Stimulated activated CD4-positive, alpha-beta T cell treated with anti-CD3 and anti-CD28 coated beads, Interleukin-15, amount 100 ng/mL, for 1 hour (primary cell): ENCODE measurements at places on chromosomes 12 and 14.

DNA sequence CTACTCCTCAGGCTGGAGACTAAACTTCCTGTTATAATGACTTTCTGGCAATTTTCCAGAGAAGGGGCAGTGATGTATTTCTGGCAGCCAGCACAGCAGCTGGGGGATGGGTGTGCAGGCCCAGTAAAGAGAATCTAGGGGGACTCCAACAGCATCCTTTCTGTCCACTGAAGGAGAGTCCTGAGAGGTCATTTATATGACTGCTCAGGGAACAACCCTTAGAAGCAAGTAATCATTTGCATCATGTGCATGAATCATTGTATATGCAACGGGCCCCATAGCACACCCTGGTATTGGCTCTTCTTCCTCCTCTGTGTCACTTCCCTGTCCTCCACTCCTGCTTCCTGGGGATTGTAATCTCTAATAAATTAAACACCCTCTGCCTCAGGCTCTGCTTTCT, 493.8 kb downstream of the RPS29 start:
- DNase-seq = no peak

DNA sequence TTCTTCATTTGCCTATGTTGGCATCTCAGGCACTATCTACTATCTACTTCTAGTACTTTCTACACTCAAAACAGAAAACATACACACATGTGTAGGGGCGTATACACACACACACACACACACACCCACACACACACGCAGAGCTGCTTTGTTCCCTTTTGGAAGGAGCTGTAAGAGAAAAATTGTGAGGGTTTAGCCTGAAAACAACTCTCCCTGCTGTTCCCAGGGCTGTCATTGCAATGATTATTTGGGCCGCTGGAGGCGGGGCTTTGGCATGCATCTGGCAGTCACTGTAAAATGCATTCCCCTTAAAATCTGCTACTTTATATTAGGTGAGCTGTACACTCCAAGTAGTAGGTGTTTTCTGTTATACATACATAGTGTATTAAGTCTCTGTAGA, 29.1 kb upstream of the SLC38A2 start:
- DNase-seq = no peak

DNA sequence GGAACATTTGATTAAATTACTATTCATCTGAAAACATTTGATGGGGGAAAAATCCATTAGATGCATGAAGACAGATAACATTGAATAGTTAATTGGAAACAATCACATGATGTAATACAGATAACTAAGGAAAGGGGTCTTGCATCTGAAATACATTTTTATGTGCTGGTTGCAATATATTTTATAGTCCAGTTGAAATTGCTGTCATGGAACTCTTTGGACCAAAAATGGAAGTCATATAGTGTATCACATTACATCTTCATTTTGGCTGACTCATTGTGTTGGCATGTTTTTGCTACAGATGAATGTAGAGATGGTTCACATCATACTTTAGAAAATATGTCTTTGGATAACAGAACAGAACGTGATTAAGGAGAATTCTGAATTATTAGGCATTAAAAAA, 43.0 kb upstream of the GNPNAT1 start:
- no peak for DNase-seq

DNA sequence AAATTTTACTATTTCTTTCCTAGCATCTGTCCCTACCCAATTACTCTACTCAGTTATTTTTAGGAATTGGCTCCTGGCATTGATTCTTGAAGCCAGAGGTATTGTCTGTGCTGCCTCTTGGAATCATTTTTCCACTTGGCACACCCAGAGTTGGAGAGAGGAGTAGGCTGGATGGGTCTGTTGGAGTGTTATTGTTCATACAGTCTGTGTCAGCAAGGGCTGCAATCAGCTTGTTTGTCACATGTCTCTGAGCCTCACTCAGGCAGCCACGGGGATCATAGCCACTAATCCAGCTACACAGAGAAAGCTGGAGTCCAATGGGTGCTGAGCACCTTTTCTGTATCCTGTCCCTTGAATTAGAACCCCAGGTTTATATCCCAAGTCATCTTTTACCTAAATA, 176.0 kb upstream of the DYRK2 start:
- DNase-seq = no peak

- no peak for DNase-seq
These were observed 6.9 kb upstream of the PRKAG1 start for GRCh38 chr12:49025463-49025862.

- no peak for DNase-seq
These were observed 775 bp downstream of the NEMF start for GRCh38 chr14:49851813-49852212.

DNA sequence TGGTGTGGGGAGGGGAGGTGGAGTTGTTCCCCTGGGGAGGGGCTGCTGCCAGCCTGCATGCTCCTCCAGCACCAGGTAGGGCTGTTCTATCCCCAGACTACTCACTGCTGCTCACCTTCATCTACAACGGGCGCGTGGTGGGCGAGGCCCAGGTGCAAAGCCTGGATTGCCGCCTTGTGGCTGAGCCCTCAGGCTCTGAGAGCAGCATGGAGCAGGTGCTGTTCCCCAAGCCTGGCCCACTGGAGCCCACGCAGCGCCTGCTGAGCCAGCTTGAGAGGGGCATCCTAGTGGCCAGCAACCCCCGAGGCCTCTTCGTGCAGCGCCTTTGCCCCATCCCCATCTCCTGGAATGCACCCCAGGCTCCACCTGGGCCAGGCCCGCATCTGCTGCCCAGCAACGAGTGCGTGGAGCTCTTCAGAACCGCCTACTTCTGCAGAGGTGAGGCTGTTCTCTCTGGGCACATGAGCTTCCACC, 3.5 kb downstream of the IRF9 start:
- DNase-seq = no peak

DNA sequence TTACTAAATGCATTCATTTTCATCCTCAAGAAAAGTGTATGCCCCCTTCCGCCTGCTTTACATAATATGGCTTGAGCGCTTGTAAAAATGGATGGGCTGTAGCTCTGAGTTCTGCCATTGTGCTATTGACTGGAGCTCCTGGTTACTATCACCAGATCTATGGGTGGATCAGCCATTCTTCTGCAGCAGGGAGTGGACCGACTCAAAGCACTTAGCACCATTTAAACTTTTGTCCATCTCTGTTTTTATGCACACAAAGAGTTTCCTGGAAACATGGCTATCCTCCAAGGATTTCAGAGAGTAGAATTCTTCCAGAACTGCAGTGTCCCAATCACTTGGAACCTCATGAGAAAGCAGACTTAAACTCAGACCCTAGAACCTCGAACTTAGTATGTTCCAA, 4.5 kb upstream of the NUMB start:
- DNase-seq = no peak

DNA sequence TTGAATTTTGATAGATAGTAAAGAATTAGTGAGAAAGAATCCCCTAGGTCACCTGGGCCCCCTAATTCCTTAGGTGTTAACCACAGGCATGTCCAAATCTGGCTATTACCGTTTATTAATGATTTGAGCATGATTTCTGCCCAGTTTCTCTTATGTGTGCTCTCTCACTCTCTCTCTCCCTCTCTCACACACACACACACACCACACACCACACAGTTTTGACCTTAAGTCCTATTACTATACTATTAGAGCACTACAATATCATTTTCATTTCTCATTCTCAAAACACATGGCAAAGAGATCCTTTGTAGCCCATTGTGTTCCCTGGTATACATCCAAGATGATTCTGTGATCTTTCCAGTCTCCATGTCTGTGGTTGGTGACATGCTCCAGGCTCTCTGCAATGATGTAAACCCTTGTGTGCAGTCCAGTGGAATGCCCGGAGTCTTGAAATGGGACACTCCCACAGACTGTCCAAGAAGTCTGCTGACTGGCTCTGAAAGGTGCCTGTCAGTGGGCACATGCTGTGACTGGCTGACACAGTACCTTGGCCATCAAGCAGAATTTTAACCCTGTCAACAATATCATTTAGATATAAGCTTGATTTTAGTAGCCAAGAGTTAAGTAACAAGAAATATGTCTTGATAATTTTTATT, 96.2 kb downstream of the FIGNL2 start:
- no peak for DNase-seq

DNA sequence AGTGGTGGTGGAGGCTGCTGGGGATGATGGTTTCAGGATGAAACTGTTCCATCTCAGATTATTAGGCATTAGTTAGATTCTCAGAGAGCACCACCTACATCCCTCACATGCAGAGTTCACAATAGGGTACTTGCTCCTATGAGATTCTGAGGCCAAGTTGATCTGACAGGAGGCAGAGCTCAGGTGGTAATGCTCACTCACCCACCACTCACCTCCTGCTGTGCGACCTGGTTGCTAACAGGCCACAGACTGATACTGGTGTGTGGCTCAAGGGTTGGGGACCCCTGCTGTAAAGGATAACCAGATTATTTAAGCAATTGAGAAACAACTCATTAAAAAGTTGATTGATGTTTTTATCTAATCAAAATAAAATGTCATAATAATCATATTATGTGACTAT, 248.5 kb downstream of the RERGL start:
- DNase-seq = no peak

- no peak for DNase-seq
These were observed 9.3 kb downstream of the RILPL2 start for GRCh38 chr12:123427036-123427769.

DNA sequence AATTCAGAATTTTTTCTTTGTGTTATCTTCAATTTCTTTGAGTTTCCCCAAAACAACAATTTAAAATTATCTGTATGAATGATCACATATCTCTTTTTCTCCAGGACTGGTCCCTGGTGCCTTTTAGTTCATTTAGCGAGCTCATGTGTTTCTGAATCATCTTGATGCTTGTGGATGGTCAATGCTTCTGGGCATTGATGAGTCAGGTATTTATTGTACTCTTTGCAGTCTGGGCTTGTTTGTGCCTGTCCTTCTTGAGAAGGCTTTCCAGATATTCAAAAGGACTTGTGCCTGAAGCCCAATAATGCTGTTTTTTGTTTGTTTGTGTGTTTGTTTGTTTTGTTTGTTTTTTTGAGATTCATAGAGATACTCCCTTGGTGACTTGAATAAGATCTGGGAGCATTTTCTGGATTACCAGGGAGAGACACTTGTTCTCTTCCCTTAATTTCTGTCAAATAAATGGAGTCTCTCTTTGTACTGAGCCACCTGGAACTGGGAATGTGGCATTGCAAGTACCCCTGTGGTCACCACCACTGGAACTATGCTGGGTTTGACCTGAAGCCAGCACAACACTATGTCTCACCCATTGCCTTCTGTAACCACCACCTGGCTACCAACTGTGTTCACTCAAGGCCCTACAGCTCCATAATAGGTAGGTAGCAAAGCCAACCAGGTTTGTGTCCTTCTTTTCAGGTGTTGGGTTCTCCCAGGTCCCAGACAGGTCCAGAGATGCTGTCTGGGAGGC, 56.3 kb downstream of the SLC6A15 start:
- no peak for DNase-seq

GRCh38 chr12:6328945-6329702, 12.8 kb downstream of the TNFRSF1A start:
- no peak for DNase-seq

DNA sequence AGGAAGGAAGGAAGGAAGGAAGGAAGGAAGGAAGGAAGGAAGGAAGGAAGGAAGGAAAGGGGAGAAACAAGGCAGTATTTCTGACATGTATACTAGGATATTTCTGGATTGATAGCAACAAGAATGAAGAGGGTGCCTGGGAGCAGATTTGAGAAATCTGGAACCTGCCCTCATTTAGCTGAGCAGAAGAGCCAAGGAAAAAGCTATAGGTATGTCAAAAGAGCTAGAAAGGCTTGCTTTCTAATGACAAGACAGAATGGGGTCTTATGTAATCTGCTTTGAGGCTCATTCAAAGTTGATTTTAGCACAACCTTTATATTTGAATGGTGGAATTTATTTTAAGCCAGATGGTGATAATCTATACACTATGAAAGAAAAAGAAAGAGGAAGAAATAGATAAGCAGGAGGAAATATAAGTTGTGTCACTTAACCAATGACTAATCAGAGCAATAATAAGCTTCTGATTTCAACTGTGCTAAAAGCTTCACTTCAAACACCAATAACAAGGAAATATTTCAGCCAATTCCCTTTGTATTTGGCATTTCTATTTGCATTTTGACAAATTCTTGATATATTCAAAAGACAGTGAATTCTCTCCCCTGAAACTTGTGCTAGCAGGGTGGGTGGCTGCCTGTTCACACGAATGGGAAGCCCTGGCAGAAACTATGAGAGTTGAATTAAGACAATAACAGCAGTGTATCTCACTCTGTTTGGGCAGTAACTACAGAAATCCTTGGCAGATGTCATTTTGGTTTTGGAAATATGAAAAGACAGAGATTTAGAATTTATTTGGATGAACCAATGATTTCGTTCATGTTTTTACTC, 76.3 kb upstream of the FLRT2 start:
- DNase-seq = no peak

DNA sequence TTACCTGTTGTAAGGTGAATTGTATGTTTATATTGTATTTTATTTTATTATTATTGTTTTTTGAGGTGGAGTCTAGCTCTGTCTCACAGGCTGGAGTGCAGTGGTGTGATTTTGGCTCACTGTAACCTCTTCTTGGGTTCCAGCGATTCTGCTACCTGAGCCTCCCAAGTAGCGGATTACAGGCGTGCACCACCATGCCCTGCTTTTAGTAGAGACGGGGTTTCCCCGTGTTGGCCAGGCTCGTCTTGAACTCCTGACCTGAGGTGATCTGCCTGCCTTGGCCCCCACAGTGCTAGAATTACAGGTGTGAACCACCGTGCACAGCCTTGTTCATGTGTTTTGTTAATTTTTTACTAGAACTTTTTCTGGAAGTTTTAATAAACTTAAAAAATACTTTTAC, 3.8 kb downstream of the ATF7IP start:
- no peak for DNase-seq

DNA sequence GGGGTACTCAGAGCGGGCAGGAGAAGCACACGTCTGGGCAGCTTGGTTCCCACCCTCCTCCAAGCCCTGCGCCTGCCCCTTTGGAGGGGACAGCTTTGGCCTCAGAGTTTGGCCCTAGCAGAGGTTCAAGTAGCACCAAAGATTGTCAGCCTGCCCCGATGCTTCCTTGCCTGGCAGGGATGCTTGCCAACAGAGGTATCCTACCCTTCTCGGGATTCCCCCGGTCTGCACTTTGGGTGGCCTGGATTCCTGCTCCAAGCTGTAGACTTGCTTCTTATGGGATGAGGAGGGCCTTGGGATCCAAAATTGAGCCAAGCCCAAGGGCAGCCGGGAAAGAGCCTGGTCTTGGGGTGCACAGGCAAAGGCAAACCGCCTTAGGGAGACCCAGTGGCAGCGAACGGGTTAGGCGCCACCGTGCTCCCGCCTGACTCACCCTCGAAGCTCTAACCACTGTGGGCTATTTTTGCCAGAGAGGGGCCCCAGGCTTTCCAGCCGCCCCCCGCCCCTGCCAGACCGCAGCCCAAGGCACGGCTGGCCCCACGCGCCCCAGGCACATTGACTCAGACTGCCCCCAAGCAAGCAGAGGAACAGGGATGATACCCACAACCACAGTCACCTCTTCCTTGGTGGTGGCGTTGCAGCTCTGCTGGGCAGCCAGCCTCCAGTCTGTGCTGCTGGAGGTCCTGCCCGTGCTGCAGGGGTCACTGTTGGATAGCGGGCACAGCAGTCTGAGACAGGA, 847 bp upstream of the WNT10B start:
- no peak for DNase-seq

DNA sequence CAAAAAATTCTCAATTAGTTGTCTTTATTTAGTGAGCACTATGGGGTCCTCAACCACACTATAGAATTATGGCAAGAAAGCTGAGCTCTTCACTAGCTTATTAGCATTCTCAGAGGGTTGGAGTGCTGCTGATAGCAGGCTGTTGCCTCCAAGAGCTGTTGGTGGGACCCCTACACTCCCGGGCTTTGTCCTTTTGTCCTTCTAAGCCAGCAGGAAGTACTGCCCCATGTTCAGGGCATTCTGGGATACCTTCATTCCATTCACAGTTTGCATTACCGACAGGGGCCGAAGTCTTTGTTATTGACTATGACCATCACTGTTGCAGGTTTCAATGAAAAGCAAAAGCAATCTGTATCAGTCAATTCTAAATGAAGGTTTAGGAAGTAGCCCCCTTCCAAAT, 89.5 kb upstream of the OTX2 start:
- DNase-seq = no peak
